ENCODE measurements at places on chromosomes 13 and 19.

GRCh38 chr13:66113882-66114526 lies 1116.1 kb downstream of the PCDH9 start:
- DNase-seq: no peak

DNA sequence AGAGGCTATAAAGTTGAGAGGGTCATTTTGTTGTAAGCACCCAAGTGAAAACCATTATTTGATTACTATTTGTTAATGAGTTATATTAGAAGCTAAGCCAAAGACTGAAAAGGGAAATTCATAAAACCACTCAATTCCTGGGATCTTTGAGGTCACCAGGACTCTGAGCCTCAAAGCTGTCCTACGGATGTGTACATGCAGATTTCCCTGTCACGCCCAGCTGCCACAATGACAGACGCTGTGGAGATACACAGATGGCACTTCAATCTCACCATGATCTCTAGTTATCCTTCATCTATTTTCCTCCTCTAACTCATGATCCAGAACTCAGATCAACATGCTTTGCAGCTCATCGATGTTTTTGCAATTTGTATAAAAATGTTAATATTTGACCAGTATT lies 403.5 kb upstream of the MIR17HG start:
- no peak for DNase-seq

GRCh38 chr13:63840551-63841421 lies 2425.1 kb upstream of the PCDH20 start:
- DNase-seq: no peak

DNA sequence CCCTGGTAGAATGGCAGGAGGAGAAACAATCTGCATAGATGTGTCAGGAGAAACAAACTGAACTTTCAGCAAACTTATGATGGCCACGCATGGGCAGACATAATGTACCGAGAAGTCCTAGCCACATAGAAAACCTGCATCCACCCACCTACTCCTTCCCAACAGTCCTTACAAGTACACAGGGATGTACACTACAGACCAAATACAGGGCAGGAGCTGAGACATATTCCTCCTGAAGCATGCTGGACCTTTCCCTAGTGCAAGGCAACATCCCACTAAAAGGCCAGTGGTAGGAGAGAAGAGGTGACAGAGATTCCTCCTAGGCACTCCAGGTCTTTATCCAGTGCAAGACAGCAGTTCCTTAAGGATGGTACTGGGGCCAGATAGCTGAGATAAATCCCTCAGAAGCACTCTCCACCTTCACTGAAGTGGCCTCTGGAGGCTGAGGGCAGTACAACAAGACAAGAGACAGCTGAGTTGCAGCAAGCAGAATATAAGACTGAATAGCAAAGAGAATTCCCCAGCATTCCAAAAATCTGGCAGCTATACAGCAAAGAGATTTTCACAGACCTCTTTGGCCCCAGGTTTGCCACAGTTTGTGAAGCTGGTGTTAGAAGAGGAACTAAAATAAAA lies 18.3 kb downstream of the VWA8 start:
- no peak for DNase-seq

- no peak for DNase-seq
These were observed 830.6 kb upstream of the SLITRK5 start for GRCh38 chr13:86840250-86841191.

- DNase-seq: no peak
These were observed 1721.4 kb downstream of the PCDH9 start for GRCh38 chr13:65508745-65509144.

DNA sequence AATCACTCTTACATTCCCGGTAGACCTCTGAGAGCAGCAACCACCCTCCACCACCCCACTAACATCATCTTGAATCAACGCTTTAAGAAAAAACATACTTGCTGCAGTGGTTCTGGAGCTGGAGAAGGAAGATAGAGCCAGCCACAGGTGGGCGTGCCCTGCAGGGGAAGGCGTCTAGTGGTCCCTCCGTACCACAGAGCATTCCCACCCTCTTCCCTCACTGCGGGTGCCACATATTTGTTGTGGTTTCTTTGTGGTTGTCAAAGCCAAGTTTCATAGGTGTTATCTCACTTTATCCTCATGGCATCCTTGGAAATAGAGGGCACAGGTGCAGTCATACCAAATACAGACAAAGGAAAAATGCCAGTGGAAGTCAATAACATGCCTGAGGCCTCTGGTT lies 22.2 kb downstream of the COL4A2 start:
- DNase-seq: no peak

- no peak for DNase-seq
These were observed 383.4 kb downstream of the IRS2 start for GRCh38 chr13:109403012-109403421.

- DNase-seq: no peak
These were observed 19.6 kb downstream of the FRY start for GRCh38 chr13:32051156-32051555.

GRCh38 chr19:40724855-40725254 lies 7.9 kb downstream of the ITPKC start:
- DNase-seq: no peak

- DNase-seq: no peak
These were observed 30.9 kb downstream of the RASA3 start for GRCh38 chr13:114101358-114102130.

GRCh38 chr13:112959206-112959605 lies 9.8 kb upstream of the MCF2L start:
- no peak for DNase-seq

- peak; percentile 69 for DNase-seq
These were observed 1.0 kb downstream of the EPOR start for GRCh38 chr19:11382898-11383705.

- DNase-seq: no peak
These were observed 2.5 kb downstream of the RPS19 start for GRCh38 chr19:41862445-41862986.

- peak; percentile 77 for DNase-seq
These were observed 5.4 kb upstream of the CDC37 start for GRCh38 chr19:10408511-10409283.

DNA sequence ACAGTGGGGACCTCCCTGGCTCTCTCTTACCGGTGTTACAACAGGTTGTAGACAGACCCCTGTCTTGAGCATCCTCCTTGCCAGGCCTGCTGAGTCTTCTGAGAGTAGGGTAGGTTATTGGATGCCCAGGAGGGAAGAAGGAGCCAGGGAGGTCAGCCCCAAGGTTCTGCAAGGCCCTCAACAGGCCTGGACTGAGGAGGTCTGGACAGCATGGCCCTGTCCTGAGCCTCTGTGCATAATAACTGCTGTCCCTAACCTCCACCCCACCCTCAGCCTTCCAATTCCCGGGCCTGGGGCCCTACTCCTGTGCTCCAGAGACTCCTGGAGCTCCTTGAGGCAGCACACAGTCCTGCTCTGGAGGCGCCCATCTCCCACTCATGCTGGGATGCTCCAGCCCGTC lies 336 bp downstream of the CD22 start:
- no peak for DNase-seq

DNA sequence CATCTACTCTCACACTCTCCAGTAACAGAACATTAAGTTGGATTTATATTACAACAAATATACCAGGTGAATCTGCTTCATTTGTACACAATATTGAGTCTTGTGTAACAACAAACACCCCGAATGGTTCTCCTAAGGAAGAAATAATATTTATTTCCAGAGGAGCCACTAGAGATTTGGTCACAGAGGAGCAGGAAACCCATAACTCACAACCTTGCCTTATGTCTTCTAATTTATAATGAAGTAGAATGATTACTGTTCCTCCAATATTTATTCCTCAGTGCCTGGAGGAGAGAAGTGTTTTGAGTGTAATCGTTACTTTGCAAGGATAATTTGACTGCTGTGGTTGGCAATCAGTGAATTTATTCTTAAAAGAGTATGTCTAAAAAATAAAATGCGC lies 1243.7 kb upstream of the PCDH20 start:
- DNase-seq: no peak
